ENCODE measurements at places on chromosomes 1 and 21. TPM values are rescaled to one million over a fixed set of nuclear protein-coding genes. Genes with fewer than 3 reads are reported as not detected.

GRCh38 chr1:20998826-20999225 is 177.9 kb downstream of the EIF4G3 start:
- no peak for DNase-seq

Gene GUCA2A
- not detected for total RNA-seq

- DNase-seq: no peak
These were observed 8.5 kb downstream of the STMN1 start for GRCh38 chr1:25897754-25898153.

Gene MROH7
- total RNA-seq: 2.0 TPM

Gene CLCA4
- not detected for total RNA-seq

DNA sequence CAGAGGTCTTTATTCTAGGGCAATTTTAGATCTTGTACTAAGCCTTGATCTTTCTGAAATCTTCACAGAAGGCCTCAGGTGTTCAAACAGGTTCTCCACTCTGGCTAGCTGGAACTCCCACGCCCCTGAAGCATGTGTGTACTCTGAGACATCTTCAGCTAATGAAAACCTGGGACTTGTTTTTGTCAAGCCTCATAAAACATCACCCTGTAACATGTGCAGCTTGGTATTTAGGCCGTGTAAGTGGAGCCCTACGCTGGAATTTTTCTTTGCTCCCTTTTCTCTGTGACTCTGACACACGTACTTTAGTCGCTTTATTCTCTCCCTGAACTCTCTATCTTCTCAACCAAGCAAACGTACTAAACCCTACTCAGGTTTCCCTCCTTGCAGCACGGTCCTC is 701.9 kb upstream of the ZP4 start:
- no peak for DNase-seq

- DNase-seq: no peak
These were observed 1.0 kb downstream of the TRMT1L start for GRCh38 chr1:185155600-185156287.

Gene SLC45A3
- 3.4 TPM for total RNA-seq

DNA sequence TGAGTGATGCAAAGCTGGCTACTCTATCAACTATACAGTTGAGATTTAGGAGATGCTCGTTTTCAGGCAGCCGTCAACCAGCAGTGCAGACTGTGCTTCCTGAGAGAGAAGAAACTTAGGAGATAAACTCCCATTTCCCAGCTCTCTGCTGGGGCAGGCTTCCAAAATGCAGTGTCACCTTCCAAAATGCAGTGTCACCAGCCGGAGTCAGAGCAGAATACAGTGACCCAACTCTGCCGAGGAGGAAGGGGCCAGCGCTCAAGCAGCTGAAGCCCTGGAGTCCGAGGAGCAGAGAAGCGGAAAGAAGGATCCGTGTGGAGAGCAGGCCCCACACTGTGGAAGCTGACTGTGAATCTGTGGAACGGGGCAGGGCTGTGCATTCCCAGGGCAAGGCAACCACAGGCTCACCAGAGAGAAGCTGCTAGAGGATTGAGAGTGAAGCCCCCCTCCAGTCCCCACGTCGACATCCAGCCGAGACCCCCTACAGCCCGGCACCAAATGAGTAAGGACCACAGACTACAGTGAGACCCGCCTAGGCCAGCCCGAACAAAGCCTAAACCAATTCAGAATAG is 703 bp upstream of the KRTAP12-1 start:
- DNase-seq: peak; percentile 9

- no peak for DNase-seq
These were observed 257.5 kb downstream of the LRRC40 start for GRCh38 chr1:69947837-69948236.

Gene KCNK2
- total RNA-seq: 0.85 TPM

- DNase-seq: no peak
These were observed 54.1 kb downstream of the TOMM20 start for GRCh38 chr1:235074523-235075047.

DNA sequence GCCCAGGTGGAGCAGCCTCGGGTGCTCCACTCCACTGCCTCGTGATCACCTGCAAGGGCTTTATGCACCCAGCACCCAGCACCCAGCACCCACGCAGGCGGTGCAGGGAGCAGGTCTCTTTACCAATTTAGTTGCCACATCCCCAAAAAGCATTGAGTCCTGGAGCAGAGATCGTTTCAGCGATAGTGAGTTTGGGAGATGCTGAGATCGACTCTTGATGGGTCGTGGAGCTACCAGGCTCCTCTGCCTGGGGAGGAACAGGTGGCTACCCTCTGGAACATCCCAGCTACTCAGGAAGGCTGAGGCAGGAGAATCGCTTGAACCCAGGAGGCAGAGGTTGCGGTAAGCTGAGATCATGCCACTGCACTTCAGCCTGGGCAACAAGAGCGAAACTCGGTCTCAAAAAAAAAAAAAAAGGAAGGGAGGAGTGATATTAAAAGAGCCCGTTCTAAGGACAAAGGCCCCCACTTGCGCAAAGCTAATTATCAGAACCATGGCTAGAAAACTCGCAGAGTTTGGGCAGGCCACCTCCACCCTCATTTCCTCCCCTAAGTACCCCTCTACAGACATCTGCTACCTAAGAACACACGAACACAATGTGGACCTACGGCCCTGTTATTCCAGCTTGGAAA is 106.5 kb upstream of the SLC45A1 start:
- DNase-seq: no peak

- no peak for DNase-seq
These were observed 82.3 kb downstream of the DENND1B start for GRCh38 chr1:197692965-197693364.

DNA sequence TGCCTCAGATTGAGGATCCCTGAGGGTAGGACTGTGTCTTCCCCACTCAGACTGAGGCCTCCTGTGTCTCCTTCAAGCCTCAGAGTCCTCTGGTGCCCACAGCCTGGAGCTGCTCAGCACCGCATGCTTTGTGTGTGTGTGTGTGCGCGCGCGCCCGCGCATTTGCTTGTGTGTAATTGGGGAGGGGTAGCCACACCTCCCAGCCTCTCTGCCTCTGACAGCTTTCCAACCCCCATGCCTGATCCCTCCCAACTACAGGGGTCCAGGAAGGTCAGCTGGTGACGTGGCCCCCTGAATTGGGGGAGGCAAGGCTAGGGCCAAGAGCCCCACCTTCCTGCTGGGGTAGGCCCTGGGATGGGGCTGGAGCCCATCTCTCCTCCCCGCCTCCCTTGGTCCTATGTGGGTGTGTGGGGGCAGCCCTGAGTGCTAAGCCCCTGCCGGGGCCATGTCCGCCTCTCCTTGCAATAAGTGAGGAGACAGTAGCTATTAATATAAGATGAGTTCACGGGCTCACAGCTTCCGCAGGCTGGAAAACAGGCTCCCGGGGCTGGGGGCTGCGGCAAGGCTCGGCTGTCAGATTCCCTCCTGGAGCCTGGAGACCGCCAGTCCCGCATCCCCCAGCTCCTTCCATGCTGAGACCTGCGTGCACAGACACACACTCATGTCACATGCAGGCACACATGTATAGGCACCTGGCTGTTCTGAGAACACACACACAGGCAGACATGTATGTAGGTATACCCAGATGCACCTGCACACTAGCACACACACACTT is 7.0 kb downstream of the GPR3 start:
- no peak for DNase-seq

DNA sequence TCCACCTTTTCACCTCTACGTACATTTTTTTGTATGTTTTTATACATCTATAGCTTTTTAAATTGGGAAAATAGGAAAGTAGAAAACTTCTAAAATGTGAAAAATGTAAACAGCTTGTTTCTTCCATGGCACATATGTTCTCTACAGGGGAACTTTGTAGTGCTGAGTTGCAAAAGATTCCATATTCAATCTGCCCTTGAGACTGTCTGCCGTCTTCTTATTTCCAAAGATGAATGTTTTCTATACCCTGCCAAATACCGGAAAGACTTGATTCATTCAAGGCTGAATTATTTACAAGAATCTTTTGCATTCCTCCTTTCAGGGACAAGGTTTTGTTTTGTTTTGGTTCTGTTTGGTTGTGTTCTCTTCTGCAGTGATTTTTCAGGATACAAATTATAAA is 1334.5 kb upstream of the ADGRL4 start:
- DNase-seq: no peak

DNA sequence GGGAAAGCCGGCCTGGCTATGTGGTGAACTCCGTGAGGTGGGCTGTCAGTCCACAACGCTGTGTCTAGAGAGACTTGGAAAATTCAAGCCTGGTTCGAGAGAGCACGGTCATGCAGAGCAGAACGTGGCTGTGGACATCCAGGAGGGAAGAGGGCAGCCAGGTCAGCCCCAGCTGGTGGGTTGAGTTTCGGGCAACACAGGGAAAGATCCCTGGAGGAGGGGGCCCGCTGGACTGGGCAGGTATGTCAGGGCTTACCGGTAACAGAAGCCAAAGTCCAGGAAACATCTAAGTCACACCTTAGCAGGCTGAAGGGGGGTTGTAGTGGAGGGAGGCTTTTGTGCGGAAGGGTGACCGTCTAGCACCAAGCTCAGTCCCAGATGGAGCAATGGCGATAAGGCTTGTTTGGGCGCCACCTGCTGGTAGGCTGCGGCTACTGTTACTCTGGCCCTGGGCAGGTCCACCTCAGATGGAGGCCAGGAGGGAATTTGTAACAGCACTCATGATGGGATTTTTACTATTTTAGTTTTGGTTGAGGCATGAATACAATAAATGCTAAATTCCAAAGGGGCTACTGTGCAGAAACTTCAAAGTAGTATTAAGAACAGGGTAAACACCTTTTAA is 143.3 kb upstream of the ZNF644 start:
- peak; percentile 75 for DNase-seq

Gene OR2T29
- not detected for total RNA-seq

- no peak for DNase-seq
These were observed 458.7 kb upstream of the ADAMTS5 start for GRCh38 chr21:27425574-27425973.

GRCh38 chr1:32684167-32684811 is 18.3 kb downstream of the SYNC start:
- no peak for DNase-seq

- DNase-seq: no peak
These were observed 13.5 kb downstream of the LDLRAP1 start for GRCh38 chr1:25556791-25557476.

Gene PTGFR
- 0.85 TPM for total RNA-seq

- no peak for DNase-seq
These were observed 4.1 kb upstream of the ANKRD35 start for GRCh38 chr1:145889722-145890121.

Gene CYP2J2
- total RNA-seq: not detected

Gene CRNN
- total RNA-seq: 0.21 TPM

- DNase-seq: no peak
These were observed 78.2 kb downstream of the MACF1 start for GRCh38 chr1:39282537-39283216.

- DNase-seq: no peak
These were observed 38.7 kb upstream of the LRRC8C start for GRCh38 chr1:89594096-89594740.

DNA sequence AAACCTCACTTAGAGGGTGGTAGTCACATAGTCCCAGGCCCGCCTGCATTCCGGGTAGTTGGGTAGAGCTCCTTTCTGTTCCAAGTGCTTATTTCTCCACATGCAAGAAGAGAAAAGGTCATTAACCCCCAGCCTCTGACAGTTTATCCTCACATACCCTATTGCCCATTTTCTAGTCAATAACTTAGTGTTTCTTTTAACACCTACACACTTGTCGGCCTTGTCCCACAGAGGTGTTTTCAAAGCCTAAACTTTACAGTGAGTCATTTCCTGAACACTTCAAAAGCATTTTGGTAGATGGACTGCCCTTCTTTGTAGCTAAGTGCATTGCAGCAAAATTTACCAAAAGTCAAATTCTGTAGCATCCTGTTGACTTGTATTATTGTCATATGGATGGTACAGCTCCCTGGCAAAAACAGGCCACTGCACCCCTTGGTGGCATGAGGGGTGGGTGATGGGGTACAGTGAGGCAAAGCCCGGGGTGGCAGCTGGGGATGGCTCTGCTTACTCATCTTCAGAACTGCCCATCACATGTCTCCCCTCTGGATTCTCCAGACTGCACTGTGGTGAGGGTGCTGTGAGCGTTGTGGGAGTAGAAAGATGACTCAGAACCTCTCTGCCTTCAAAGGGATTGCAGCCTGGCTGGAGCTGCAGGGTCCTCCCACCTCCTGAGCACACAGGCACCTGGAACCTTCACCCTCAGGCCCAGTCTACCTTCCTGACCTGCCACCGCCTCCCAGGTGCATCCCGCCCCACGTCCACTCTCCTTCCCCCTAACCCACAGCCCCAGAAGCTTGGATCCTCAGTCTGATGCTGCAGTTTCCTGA is 45.8 kb upstream of the DMRTB1 start:
- DNase-seq: no peak

GRCh38 chr21:21624674-21625073 is 626.5 kb downstream of the NCAM2 start:
- DNase-seq: no peak

- no peak for DNase-seq
These were observed 156.8 kb upstream of the LRRC7 start for GRCh38 chr1:69410893-69411292.

- no peak for DNase-seq
These were observed 242.6 kb upstream of the USP25 start for GRCh38 chr21:15487196-15487550.

- no peak for DNase-seq
These were observed 2.0 kb downstream of the COL24A1 start for GRCh38 chr1:86154571-86155050.

DNA sequence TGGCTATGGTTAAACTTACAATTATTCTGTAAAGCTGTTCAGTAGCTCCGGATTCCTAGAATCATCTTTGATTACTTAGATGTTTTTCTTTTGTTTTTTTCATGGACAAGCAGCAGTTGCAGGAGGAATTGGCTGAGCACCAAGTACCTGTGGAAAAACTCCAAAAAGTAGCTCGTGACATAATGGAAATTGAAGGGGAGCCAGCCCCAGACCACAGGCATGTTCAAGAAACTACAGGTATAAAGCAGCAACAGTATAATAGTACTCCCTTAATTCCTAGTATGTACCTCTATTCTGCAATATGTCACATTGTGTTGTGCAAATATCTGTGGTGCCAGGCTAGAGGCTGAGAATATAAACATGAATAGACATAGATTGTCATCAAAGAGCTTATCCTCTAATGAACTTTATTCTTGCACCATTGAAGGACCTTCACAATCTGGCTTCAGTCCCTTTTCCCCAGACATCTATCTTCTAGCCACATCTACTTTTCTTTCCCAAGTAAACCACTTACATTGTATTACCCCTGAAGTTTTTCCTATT is 132.3 kb upstream of the BMP8A start:
- no peak for DNase-seq

DNA sequence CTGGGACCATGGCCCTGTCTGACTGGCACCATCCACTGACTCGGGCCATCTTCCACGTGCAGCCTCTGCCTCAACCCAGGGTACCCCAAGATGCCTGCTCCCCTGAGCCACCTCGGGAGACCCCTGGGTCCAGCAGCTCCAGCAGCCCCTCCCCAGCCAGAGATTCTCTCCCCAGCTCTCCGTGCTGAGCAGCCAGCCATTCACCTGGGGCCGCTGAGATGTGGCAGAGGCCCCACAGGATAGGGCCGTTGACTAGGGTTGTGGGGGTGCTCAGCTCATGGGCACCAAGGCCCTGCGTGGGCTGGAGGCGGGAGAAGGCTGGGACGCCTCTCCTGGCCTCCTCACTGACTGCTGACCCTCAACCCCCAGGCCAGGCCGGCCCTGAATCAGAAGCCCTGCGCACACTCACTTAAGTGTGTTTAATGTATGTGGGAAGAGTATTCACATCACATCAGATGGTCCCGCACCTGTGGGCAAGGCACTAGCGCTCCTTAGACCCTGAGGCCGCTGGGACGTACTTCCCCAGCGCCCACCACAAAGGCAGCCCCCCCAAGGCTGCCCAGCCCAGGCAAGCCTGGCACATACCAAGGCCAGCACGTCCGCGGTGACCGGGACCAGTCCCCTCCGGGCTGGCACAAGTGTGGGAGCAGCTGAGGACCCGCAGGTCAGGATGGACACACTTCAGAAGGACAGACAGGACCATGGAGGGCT is 27.8 kb downstream of the SLC19A1 start:
- no peak for DNase-seq

Gene IGSF21
- total RNA-seq: 2.4 TPM

- DNase-seq: no peak
These were observed 223.3 kb downstream of the GPATCH2 start for GRCh38 chr1:217407534-217408001.
